Activated CD8-positive, alpha-beta T cell treated with anti-CD3 and anti-CD28 coated beads, Interleukin-2, amount 10 ng/mL, durations not matched to agents 7 days and 5 days (primary cell): ENCODE measurements at places on chromosomes 5 and 9.

- no peak for DNase-seq
These were observed 94.5 kb downstream of the CFAP90 start for GRCh38 chr5:7756453-7756852.

GRCh38 chr9:76651119-76651705 lies 113.0 kb upstream of the PCA3 start:
- no peak for DNase-seq

DNA sequence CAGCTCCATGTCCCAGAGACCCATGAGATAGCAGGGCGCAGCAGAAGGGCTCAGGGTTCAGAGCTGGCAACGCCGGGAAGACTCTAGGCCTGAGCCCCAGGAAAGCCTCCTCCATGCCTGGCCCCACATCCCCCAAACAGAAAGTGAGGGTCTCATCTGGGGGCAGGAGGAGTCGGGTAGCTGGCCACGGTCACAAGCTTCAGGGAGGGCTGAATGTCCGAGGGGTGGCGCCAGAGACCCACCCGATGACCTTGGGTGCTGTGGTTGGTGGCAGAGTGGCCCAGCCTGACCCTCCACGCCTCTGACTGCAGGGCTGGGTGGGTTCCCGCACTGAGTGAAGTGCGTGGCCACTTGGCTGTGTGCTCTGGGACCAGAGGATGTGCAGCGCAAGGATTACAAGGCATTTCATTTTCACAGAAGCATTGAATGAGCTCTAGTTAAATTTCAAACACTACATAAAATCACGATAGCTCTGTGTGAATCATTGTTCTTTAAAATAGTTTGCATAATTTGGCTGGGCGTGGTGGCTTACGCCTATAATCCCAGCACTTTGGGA lies 3.0 kb downstream of the C8G start:
- peak; percentile 41 for DNase-seq

- peak; percentile 73 for DNase-seq
These were observed 40.7 kb upstream of the HSD17B4 start for GRCh38 chr5:119411361-119412278.

- no peak for DNase-seq
These were observed 169.9 kb downstream of the SLC28A3 start for GRCh38 chr9:84170521-84171141.

DNA sequence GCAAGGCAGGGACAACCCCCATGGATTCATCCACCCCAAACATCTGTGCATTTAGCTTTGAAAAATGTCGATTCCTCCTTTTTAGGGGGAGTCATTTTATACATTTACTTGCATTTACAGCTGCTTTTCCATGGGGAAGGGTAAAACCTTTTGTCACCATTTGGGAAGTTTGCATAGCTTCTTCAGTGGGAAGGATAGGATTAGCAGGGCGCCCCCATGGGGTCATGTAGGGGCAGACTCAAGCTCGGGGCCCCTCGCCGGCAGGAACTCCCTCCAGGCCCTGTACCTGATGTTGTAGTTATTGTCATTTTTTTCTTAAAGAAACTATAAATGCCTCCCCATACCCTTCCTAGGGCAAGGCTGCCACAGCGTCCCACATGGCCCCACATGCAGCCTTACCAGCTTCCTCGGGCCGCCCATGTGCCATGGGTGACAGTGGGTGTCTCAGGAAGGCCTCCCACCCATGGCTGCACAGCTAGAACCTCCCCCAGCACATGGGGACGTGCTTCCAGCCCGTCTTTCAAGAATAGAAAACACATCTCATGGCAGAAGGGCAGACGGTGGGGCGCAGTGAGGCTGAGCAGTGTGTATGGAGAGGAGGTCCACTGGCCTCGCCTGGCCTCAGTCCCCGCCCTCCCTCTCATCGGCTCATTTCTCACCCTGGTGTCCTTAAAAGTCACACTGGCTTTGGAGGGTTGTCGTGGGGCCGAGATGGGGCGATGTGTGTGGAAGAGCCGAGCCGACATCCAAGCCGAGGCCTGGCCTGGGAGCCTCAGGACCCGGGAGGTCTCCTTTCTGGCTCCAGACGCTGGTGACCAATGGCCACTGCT lies 76.1 kb upstream of the OTULINL start:
- no peak for DNase-seq

DNA sequence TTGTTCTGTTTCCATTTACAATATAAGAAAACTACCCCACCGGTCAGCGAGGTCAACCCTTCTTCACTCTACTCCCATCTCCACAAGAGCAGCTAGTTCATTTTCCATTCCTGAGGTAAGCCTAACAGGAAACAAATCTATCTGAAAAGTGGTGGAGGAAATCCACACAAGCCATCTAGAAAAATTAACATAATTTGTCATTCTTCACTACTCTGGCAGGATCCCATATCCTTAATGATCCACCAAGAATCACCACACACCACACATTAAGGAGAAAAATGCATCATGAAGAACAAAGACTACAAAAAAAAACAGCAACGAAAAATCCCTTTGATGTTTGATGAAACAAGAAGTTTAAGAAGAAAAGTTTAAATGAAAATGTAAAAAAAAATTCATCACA lies 1771.0 kb downstream of the EFNA5 start:
- no peak for DNase-seq

DNA sequence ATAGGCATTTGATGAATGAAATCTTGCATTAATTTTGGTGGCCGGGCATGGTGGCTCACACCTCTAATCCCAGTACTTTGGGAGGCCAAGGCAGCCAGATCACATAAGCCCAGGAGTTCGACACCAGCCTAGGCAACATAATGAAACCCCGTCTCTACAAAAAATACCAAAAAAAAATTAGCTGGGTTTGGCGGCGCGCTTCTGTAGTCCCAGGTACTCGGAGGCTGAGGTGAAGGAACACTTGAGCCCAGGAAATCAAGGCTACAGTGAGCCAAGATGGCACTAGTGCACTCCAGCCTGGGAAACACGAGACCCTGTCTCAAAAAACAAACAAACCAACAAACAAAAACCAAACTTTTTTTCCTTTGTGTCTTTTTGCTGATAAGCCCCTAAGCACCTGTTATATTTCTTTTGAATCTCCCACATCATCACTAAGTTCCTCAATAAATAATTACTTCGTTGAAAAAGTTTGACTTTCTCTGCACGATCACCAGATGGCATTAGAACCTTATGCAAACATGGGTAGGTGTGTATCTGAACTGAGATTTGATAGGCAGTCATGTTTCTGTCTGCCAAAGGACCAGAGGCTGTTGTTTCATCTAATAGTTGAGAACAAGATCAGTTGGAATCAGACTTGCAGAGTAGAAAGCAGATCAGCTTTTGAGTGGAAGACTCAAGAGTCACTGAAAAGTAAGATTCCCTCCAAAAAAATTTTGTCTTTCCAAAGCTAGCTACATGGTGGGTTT lies 5.5 kb upstream of the MATR3 start:
- DNase-seq = no peak

DNA sequence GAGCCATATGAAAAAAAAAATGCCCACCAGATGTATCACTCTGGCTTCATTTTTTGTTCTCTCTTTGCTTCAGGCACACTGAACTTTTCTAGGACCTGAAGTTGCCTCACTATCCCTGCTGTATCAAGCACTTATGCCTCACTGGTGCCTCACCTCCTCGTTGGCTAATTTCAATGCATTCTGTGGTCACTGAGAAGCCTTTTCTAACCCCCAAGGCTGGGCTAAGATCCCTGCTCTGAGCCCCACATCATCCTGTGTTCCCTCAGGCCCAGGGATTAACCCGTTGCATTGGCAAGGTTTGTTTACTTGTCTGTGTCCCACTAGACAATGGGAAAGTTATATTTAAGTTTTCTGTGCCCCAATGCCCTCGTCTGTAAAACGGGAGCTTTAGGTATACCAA lies 362.7 kb downstream of the OSTF1 start:
- no peak for DNase-seq

- DNase-seq = no peak
These were observed 3.5 kb upstream of the TNIP1 start for GRCh38 chr5:151084363-151084762.

- no peak for DNase-seq
These were observed 82.2 kb downstream of the SMIM23 start for GRCh38 chr5:171867786-171868185.

- no peak for DNase-seq
These were observed 6.8 kb upstream of the PRUNE2 start for GRCh38 chr9:76912636-76913275.

GRCh38 chr5:76500633-76501393 lies 97.7 kb downstream of the IQGAP2 start:
- DNase-seq = no peak

- DNase-seq = no peak
These were observed 104.7 kb downstream of the GOLPH3 start for GRCh38 chr5:32069396-32069795.

GRCh38 chr9:5841771-5842573 lies 9.1 kb upstream of the ERMP1 start:
- DNase-seq = peak; percentile 81

GRCh38 chr5:139295346-139296057 lies 2.0 kb downstream of the MATR3 start:
- no peak for DNase-seq

DNA sequence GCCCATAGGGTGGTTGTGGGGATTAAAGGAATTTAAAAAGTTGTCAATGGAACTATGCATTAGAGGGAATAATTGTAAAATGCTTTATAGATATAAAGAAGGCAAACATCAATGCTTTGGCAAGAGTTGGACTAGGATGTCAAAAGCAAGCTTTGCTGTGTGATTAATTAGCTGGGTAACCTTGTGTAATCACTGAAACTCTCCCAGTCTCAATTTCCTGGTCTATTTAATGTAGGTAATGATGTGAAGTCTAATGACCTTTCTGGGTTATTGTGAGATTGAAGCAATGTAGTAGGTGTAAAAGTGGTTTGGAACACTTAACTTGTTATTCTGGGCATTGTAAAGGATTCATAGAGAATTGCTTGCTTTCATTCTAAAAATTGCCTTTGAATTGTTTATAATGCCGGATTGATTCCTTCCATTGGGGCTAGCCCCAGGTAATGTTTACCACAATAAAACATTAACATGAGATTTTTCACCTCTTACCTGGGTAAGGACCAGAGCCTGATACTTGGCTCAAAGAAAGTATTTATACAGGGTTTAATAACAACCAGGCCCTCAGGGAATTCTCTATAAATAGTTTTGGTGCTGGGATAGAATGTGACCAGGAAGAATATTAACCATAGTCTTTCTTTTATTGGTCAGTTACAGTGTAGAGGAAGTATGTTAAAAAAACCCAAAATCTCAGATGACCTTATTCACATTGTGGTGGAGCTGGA lies 30.0 kb upstream of the CLINT1 start:
- DNase-seq = no peak

DNA sequence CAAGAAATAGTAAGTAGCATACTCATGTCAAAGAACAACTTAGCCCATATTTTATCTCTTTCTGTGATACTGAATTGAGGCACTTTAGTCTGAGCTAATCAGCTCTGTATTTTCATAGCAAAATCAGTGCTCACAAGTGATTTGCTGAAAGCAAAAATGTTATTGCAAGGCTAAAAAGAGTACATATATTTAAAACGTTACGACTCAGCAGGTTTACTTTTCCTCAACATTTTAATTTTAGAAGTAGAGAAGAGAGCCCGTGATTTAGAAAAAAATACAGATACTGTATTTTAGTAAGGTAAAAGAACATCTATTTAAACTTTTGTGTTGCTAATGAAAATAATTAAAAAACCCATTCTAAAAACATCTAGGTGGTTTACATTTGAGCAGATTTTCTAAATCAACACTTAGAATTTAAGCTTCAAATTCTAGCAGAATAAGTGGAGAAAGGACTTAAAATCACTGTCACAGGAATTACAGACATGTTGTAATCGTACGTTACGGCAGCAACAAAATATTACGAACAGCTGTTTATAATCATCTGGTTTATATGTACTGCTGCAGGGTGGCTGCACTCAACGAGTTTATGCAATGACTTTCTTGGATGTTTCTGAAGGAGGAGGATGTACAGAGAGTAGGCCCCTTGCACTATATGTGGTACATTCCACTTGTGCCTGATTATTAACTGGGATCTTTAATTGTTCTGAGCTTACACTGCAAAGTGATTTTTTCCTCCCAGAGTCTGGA lies 20.1 kb downstream of the SREK1 start:
- DNase-seq = no peak

GRCh38 chr9:128786681-128787601 lies at the start of gene TBC1D13:
Gene TBC1D13 (plus strand): TSS chr9:128787253. CDS start chr9:128787354, 101 bp downstream.
- peak; percentile 91 for DNase-seq

- no peak for DNase-seq
These were observed 305.1 kb upstream of the SGCD start for GRCh38 chr5:156021866-156022265.

DNA sequence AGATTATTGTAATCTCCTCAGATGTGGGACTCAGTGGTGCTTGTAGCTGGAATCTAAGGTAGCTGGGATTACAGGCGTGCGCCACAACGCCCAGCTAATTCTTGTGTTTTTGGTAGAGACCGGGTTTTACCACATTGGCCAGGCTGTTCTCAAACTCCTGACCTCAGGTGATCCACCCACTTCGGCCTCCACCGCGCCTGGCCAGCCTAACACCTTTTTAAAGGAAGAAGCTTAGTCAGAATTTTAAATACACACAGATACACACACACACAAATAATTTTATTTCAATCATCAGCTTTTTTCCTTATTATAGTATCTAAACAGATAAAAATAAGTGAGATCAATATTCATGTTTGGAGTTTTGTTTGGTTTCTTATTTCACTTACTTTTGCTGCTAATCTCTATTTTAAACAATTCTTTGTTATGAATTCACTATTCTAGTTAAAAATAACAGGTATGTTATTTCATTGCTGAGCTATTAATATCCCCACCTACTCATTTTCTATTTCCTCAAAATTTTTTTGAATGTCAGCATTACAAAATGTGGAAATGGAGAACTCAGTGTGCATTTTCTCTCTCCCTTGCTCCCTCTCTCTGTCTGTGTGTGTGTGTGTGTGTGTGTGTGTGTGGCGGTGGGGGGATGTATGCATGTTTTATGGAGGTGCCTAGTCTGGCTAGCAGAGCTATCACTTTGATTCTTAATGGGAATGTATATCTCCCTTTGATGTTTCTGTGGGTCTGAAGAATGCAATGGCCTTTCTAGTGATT lies 960.6 kb upstream of the DMAC1 start:
- DNase-seq = no peak

DNA sequence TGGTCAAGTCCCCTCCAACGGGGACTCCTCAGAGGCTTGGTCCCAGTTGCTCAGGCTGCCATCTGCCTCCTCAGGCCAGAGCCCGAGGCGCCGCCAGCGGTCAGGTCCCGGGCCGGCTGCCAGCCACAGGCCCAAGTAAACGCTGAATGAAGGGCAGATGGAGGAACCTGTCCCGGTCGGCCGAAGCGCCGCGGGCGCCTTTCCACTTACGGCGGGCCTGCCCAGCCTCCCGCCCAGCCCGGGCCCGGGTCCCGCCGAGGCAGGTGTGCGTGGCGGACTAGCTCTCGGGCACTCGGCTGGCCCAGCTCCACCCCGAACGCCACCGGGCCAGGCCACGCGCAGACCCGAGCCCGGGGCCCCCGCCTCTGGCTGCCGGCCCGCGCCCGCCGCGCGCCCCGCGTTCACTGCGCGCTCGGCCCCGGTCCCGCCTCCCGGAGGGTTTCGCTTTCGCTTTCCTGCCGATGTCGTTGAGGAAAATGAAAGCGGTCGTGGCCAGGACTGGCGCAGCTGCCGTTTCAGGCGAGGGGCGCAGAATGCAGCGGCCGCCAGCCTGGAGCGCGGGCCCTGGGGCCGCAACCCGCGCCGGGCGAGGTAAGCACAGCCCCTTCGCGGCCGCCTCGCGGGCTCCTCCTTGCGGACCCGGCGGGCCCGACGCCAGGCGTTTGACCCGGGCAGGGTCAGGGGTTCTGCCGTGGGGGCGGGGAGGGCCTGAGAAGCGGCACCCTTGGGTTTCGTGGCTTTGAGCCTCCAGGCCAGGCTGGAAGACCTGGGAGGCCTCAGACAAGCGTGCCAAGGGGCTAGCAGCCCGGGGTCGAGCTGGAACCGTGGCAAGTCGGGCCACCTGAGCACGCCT lies 41.2 kb downstream of the SLC22A5 start:
- DNase-seq = peak; percentile 92

- DNase-seq = no peak
These were observed 62.9 kb downstream of the MUSK start for GRCh38 chr9:110731437-110732028.
